ENCODE measurements at places on chromosomes 2 and 18. TPM values are rescaled to one million over a fixed set of nuclear protein-coding genes. Genes with fewer than 3 reads are reported as not detected.

DNA sequence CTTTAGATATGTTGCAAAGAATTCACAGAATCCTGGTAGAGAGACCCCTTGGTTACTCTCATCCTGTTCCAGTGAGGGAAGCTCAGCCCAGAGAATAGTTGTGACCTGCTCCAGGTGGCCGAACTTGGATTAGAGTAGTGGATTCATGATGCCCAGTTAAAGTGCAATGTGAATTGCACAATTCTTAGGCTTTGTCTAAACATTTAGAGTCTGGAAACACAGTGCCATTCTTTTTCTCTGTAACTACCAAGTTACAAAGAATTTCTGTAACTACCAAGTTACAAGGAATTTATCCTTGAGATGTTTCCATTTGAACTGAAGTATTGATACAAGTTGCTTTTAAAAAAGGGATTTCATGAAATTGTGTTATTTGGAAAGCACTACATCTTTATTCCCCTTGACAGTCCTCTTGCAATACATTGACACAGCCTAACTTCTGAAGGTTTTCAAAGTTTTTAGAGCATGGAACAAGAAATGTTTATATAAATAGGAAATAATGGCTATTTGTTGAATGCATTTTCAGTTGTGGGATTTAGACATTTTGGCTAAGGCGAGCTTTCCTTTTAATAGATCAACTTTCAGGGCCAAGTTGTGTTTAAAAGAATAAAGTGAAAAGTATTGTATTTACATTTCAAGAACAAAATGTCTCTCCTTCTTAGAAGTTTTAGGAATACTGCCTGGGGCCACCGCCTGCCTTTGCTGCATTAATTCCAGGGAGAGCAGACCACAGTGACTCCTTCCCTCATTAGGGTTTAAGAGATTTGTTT lies 315.0 kb downstream of the LPIN1 start:
- DNase-seq = no peak

The PLEK gene
- 3.9 TPM for total RNA-seq

- no peak for DNase-seq
These were observed 86.6 kb downstream of the COL6A3 start for GRCh38 chr2:237327175-237327950.

DNA sequence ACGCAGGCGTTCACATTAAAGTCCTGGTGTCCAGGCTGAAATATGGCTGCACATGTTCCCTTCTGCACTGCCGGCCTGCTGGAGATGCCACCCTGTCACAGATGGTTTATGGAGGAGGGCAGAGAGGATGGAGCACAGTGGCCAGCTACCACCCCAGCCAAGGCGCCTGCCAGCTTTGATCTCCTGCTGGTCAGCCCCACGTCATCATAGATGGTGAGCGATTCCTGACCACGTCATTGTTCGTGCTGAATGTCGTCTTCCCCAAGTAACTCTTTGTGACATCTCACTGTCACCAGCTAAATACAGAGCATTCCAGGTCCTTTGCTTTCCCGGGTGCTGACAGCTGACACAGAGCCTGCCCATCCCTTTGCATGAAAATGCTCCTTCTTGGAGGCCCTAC lies 248.3 kb downstream of the TTC32 start:
- no peak for DNase-seq

DNA sequence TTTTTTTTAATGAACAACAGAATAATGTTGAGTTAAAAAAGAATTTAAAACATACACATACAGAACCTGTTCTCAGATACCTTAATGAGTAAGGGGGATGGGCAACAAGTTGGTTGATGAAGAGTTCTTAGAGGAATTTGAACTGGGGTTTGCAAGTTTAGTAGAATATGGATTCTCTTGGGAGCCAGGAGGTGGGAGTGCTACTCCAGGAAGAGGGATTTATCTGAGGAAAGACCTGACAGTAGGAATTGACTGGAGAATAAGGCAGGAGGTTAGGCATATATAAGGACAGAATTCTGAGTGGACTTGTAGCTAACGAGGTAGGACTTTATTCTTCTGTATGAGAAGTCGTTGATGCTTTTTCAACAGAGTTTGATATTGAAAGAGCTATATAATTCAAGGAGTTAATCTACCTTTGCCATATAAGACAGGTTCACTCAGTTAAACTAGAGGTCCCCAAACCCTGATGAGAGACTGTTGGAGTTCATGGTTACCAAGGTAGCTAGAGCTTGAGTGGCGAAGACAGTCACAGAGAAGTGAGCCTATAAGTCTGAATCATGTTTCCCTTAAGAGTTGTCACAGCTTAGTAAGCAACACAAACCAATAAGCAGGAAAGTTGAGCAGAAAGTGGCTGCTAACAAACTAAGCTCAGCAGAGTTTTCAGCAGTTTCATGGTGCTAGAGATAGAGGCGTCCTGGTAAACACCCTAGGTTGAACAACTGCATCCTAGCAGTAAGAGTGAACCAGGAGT lies 88.2 kb downstream of the NCOA1 start:
- no peak for DNase-seq

Data from naive thymus-derived CD8-positive, alpha-beta T cell (primary cell).